Activated CD8-positive, alpha-beta T cell treated with anti-CD3 and anti-CD28 coated beads for 36 hours (primary cell): ENCODE measurements at places on chromosomes 11 and 22. TPM values are rescaled to one million over a fixed set of nuclear protein-coding genes. Genes with fewer than 3 reads are reported as not detected.
A peak's percentile ranks its signal among the peaks of the same experiment; 100 is the strongest.

DNA sequence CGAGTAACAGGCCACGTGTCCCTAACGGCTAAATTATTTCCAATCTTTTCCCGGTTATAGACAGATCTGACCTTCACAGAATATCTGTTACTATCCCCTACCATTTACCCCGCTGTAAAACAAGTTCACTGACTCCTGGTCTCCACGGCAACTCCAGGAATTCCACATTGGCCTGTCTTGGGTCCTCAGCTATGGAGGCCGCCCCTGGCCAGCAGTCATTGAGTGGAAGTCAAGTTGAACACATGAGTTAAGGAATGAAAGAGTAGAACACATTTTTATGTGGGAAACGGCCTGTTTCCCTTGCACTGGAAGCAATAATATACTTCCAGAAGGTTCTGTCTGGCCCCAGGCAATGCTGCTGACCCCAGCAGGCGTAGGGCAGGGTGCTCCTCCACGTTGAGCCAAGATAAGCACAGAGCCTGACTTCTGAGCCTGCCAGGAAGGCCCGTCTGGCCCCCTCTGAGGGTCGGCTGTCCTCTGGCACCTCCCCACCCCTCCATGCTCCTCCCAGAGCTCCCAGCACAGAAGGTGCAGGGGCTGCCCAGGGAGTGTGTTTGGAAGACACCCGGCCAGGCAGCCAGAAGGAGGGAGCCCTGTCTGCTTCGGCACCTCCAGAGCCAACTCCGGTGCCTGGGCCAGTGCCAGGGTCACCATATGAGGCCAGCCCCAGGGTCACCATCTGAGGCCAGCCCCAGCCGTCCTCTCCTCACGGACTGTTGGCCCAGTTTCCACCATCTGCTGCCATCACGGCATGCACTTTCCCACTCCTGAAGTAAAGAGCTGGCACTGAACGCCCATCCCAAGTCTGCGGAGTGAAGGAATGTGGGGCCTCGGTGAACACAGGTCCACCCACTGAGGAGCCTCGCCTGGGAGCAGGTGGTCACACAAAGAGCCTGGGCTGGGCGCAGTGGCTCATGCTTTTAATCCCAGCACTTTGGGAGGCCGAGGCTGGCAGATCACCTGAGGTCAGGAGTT, 813.2 kb downstream of the BRD1 start:
- DNase-seq = no peak

GRCh38 chr11:60982184-60982583, 10.7 kb downstream of the CD6 start:
- DNase-seq = peak; percentile 70

DNA sequence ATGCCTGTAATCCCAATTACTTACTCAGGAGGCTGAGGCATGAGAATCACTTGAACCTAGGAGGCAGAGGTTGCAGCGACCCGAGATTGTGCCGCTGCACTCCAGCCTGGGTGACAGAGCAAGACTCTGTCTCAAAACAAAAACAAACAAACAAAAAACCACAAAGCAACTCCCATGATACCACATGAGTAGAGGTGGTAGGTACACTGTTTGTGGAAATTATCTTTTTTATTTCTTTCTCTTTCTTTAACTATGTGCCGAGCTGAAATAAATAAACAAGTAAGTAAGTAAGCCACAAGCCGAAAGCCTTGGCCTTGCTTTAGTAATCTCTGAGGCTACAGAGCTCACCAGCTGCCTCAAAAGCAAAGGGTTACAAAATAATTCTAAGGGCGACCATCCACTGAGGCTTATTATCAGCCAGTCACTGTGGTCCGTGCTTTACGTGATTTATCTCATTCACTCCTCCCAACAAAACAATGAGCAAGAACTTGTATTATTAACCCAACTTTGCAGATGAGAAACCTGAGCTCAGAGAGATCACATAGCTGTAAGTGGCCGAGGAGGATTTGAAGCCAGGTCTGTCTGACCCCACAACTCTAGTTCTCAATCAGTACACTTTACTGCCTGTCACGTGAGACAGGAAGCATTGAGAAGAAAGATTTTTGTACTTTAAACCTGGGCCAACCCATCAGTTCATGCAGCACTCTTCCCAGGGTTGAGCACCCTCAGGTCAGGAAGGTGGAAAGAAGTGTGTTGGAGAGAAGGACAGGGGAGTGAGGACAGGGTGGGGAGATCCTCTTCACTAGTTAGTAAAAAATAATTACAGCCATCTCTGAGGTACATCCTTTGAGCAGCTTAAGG, 69.8 kb upstream of the MTMR2 start:
- no peak for DNase-seq

- DNase-seq = no peak
Measured at GRCh38 chr11:12863605-12864121, 145.5 kb upstream of the RASSF10 start.

GRCh38 chr22:45211435-45211834, 29.3 kb downstream of the KIAA0930 start:
- no peak for DNase-seq

OR4X2 gene
- total RNA-seq = not detected

LDHAL6A gene
- not detected for total RNA-seq
